Stimulated activated CD4-positive, alpha-beta T cell treated with anti-CD3 and anti-CD28 coated beads, Interleukin-15, amount 100 ng/mL, for 24 hours (primary cell): ENCODE measurements at places on chromosomes 1 and 21.

GRCh38 chr1:165449131-165449530 is 4.2 kb upstream of the RXRG start:
- DNase-seq, result no peak

DNA sequence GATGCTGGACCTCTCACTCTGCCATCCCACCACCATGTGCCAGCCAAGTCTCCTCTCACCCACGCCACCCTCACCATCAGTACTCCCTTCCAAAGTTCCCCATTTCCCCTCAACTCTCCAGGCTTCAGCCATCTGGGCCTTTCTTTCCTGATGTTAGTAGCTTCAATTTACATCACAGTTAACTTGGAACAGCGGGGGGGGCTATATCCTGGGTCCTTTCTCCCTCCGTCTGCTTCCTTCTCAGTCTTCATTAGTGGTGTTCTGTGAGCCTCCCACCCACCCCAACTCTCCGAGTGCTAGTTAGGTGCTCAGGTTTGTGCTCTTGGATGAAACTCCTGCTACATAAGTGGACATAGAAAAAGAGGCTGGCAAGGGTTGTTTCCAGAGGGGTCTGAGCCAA is 31.9 kb downstream of the KCNC4 start:
- DNase-seq, result no peak

DNA sequence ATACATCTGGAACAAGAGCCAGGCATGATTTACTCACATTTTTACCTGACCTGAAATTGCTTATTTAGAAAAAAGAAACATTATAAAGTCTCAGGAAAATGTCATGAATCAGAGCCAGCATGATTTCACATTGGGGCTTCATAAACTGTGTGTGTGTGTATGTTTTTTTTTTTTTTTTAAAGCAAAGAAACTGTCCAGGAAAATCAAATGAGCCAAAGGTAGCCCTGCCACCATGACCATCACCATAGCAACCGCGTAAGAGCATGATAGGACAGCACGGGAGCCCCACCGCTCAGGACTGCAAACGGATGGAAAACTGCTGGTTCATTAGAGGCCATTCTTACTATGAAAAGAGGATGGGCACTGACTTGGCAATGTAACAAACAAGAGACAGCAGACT is 139.2 kb downstream of the NTMT2 start:
- DNase-seq, result no peak

DNA sequence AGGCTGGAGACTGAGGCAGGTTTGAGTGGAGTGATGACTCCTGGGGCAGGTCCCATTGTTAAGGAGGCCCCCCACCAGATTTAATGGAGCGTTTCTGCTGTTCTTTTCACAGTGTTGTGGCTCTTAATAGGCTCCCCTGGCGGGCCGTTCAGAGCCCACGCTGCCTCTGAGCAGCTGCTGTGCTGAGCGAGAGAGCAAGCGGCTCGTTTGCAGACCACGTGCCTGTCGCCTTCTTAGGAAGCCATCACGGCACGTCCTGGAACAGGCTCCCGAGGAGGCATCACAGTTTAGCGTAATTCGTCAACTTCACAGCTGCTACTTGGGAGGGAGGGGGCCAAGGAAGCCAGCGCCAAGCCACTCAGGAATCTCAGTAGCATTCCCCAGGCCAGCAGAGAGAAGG is 70.5 kb upstream of the CTTNBP2NL start:
- DNase-seq, result no peak

DNA sequence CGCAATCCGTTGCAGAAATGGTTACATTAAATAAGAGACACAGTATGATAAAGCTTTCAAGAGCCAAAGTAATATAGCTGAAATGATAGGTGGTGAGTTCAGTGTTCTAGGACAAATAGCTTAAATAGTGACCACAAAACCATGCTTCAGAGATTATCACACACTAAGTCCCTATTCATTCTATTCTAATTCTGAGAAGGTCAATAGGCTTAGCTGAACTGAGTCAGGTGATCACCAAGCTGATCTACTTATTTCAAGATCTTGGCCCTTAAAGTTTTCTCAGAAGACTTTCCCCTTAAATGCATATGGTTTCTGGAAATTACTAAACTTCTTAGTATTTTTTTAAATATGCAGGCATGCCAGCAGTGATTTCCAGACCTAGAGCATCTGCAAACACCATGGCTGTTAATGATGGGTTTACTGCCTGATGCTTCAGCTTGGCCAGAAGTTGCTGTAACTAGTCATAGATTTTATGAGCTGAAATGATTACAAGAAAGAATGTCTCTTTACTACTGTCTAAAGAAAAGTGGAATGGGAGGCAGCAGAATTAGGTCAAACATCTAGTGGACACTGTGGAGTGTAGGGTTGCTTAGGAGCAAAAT is 242.9 kb downstream of the ST6GALNAC3 start:
- DNase-seq, result no peak
